Purkinje cell (primary cell): ENCODE measurements at places on chromosomes 11 and 22. TPM values are rescaled to one million over a fixed set of nuclear protein-coding genes. Genes with fewer than 3 reads are reported as not detected.

The MPEG1 gene
- polyA plus RNA-seq = not detected in 2 replicates

The APOBEC3C gene
- not detected in 2 replicates for polyA plus RNA-seq

The RAC2 gene
- not detected in 2 replicates for polyA plus RNA-seq

The ARHGEF17 gene
- polyA plus RNA-seq = 6.8 and 9.3 TPM in 2 replicates

The PRRG4 gene
- polyA plus RNA-seq = 0.07 and 0.36 TPM in 2 replicates

The KDM4E gene
- polyA plus RNA-seq = not detected in 2 replicates

The MCAM gene
- polyA plus RNA-seq = 96.9 and 152 TPM in 2 replicates

The EXPH5 gene
- polyA plus RNA-seq = 4.5 and 6.3 TPM in 2 replicates

The CBLIF gene
- not detected in 2 replicates for polyA plus RNA-seq

The CD3G gene
- polyA plus RNA-seq = not detected in 2 replicates

The LUZP2 gene
- polyA plus RNA-seq = 1.2 and 5.1 TPM in 2 replicates

The SCGB1A1 gene
- polyA plus RNA-seq = not detected in 2 replicates

The PTPRCAP gene
- polyA plus RNA-seq = 1.0 TPM in 1 of 2 replicates, not detected in the other

The NLRP14 gene
- 0.07 TPM in 1 of 2 replicates, not detected in the other for polyA plus RNA-seq

The BACE1-AS gene
- 25.2 and 32.4 TPM in 2 replicates for polyA plus RNA-seq

The PANX3 gene
- not detected in 2 replicates for polyA plus RNA-seq

The OR52I2 gene
- polyA plus RNA-seq = not detected in 2 replicates

The UCP2 gene
- polyA plus RNA-seq = not detected in 2 replicates

The JAML gene
- not detected in 2 replicates for polyA plus RNA-seq

The OR5P2 gene
- not detected in 2 replicates for polyA plus RNA-seq

The APOA1 gene
- polyA plus RNA-seq = 12.6 and 17.5 TPM in 2 replicates

The CALCA gene
- polyA plus RNA-seq = not detected in 2 replicates

The PDE2A gene
- 4.7 and 6.0 TPM in 2 replicates for polyA plus RNA-seq

The APOA4 gene
- not detected in 2 replicates for polyA plus RNA-seq

The ALKBH3 gene
- 41.2 and 47.0 TPM in 2 replicates for polyA plus RNA-seq

The SLC36A4 gene
- 10.5 and 13.9 TPM in 2 replicates for polyA plus RNA-seq

The XKR3 gene
- polyA plus RNA-seq = not detected in 2 replicates

The CCDC15 gene
- 0.10 and 1.0 TPM in 2 replicates for polyA plus RNA-seq

The CNGA4 gene
- polyA plus RNA-seq = not detected in 2 replicates

The NF2 gene
- 5.0 TPM in 2 replicates for polyA plus RNA-seq

The MS4A3 gene
- not detected in 2 replicates for polyA plus RNA-seq

The USP2 gene
- polyA plus RNA-seq = 7.3 and 11.7 TPM in 2 replicates

The YPEL1 gene
- 2.1 and 2.5 TPM in 2 replicates for polyA plus RNA-seq

The IGLL1 gene
- not detected in 2 replicates for polyA plus RNA-seq

The NAALADL1 gene
- not detected in 2 replicates for polyA plus RNA-seq

The AIFM3 gene
- polyA plus RNA-seq = 3.9 and 6.6 TPM in 2 replicates

The PATE2 gene
- polyA plus RNA-seq = not detected in 2 replicates

The TSPAN32 gene
- not detected in 2 replicates for polyA plus RNA-seq

The FOLR3 gene
- not detected in 2 replicates for polyA plus RNA-seq

The PHOX2A gene
- not detected in 2 replicates for polyA plus RNA-seq

The TMEM126B gene
- polyA plus RNA-seq = 437 and 497 TPM in 2 replicates

The DCHS1 gene
- 0.12 and 0.34 TPM in 2 replicates for polyA plus RNA-seq

The STK33 gene
- polyA plus RNA-seq = 3.4 and 6.0 TPM in 2 replicates

The HRAS gene
- 19.5 and 37.7 TPM in 2 replicates for polyA plus RNA-seq

The NXPE2 gene
- polyA plus RNA-seq = 0.30 TPM in 1 of 2 replicates, not detected in the other

The MYBPC3 gene
- 0.08 TPM in 1 of 2 replicates, not detected in the other for polyA plus RNA-seq

The KRTAP5-9 gene
- not detected in 2 replicates for polyA plus RNA-seq

The PRCP gene
- 224 and 246 TPM in 2 replicates for polyA plus RNA-seq

The C11orf97 gene
- polyA plus RNA-seq = not detected in 2 replicates

The MUC6 gene
- not detected in 2 replicates for polyA plus RNA-seq

The JHY gene
- 3.8 and 7.1 TPM in 2 replicates for polyA plus RNA-seq
